ENCODE measurements at places on chromosomes 3 and 15. TPM values are rescaled to one million over a fixed set of nuclear protein-coding genes. Genes with fewer than 3 reads are reported as not detected.

DNA sequence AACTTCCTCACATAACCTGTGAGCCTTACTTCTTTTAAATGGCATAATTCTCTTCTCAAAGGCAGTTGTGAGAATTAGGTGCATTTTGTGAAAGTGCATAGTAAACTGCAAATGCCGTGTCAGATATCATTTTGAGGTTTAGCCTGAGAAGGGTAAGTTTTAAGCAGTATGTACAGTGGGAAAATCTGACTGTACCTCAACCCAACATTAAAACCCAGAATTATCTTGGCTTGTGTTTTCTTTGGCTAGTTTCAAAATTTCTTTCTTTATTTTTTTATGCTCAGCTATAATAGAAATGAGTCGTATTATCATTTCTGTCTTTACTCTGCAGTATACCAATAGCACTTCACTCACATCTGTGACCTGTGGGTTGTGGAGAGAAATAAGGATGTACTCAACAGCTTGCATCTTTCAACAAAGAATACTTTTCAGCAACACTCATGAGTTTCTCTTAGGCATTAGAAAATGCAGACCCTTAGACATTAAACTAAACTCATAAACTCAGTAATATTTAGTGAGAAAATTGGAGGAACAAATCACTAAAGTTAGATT, 65.7 kb downstream of the RASA2 start:
- H3K4me1 ChIP-seq, result peaks cover 36% of the 10 kb centered on the region
- no peaks in the 10 kb centered on the region for H3K27me3 ChIP-seq
- no peak for DNase-seq
- no peak overlapping the region for H3K4me3 ChIP-seq
- peaks cover 15% of the 10 kb centered on the region for H3K36me3 ChIP-seq
- peak overlapping the region; percentile 70 for H3K27ac ChIP-seq

PRR20G gene
- not detected for total RNA-seq

PDZRN3 gene
- not detected for total RNA-seq

CCDC54 gene
- not detected for total RNA-seq

SMAD6 gene
- total RNA-seq, result not detected

ZBTB20 gene
- 55.3 TPM for total RNA-seq

All from T-helper 17 cell (primary cell).